ENCODE measurements at places on chromosomes 3 and 15.

- DNase-seq: no peak
Observed at GRCh38 chr3:142000325-142000870, 124.0 kb downstream of the ATP1B3 start.

- DNase-seq: no peak
Observed at GRCh38 chr3:89159605-89160004, 52.2 kb downstream of the EPHA3 start.

GRCh38 chr3:160540551-160540950, 24.8 kb downstream of the KPNA4 start:
- no peak for DNase-seq

- no peak for DNase-seq
Observed at GRCh38 chr15:62121273-62122015, 43.6 kb downstream of the C2CD4B start.

DNA sequence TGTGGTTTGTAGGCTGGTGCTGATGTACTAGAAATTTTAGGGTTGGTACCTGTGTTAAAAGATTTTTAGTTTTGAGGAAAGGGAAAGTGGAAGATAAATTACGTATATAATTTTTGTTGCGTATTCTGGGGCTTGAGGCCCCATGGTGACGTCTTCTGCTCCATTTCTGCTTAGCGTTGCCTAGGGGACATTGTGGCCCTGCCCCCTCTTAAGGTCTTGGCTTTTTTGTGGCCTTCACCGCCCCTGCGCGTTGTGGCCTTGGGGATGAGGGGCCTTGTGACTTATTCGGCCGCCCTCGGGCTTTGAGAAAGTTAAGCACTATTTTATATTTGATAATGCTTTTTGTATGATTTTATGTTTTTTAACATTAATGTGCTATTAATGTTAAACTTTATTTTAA, 182.0 kb downstream of the KLF13 start:
- DNase-seq: no peak

GRCh38 chr3:156489462-156489911, 65.4 kb downstream of the SSR3 start:
- no peak for DNase-seq

- DNase-seq: peak; percentile 5
Observed at GRCh38 chr15:81747482-81747881, 298.3 kb downstream of the MEX3B start.

Measured in suppressor macrophage (primary cell).